ENCODE measurements at places on chromosomes 16 and 17. TPM values are rescaled to one million over a fixed set of nuclear protein-coding genes. Genes with fewer than 3 reads are reported as not detected.
A peak's percentile ranks its signal among the peaks of the same experiment; 100 is the strongest.

DNA sequence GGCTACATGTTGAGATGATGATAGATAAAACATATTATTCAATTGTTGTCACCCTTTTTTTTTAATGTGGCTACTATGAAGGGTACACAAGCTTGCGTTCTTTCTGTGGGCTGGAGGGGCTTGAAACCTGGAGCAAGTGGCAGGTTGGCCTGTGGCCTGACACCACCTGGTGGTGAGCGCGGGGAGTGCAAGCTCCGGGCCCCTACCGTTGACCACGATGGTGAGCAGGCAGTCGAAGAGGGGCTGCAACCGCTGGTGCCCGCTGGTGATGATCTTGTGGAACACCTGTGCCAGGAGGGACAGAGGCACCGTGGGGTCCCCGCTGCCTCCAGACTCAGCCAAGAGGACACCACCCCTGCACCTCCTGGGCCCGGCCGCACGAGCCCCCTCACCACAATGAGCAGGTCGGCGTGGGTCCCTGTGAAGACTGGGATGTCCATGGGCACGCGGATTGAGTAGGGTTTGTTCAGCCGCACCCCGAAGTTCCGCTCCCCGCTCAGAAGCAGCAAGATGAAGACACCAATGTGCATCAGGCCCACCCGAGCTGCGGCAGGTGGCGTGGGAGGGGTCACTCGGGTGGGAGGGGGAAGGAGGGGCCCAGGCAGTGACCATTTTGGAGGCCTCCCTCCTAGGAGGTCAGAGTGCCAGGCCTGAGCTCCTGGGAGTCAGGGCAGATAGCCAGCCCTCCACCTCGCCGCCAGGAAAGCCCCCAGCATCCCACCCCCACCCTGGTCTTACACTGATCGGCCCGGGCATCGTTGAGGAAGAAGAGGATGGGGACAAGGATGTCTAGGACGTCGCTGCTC is 14.4 kb downstream of the HID1 start:
- peak; percentile 77 for DNase-seq

GRCh38 chr17:3558603-3559269 is 1.1 kb upstream of the TRPV3 start:
- no peak for DNase-seq

DNA sequence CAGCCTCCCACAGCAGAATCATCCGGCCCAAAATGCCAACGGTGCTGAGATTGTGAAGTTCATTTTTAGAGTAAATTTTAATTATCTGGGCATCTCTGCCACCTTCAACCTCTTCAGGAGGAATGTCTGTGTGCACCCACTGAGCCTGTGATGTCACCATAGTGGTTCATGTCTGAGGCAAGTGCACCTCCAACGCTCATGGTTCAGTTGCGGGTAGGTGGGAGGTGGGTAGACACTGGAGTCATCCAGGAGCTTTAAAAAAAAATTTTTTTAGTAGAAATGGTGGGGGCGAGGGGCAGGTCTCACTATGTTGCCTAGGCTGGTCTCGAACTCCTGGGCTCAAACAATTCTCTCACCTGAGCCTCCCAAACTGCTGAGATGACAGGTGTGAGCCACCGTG is 1.9 kb downstream of the FLYWCH1 start:
- no peak for DNase-seq

DNA sequence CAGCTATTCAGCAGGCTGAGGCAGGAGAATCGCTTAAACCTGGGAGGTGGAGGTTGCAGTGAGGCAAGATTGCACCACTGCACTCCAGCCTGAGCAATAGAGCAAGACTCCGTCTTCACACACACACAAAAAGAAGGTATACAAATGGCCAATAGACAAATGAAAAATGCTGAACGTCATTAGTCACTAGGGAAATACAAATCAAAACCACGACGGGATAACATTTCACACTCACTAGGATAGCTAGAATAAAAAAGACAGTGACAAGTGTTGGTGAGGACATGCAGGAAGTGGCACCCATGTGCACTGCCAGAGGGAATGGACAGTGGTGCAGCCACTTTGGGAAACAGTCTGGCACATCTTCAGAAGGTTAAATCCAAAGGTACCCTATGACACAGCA is 172.9 kb downstream of the FTO start:
- DNase-seq = no peak

GRCh38 chr16:25366078-25366477 is 108.4 kb upstream of the ZKSCAN2 start:
- DNase-seq = no peak

GRCh38 chr16:48499923-48500381 is 110.0 kb downstream of the N4BP1 start:
- DNase-seq = peak; percentile 55

GRCh38 chr17:9080296-9080914 is 59.1 kb downstream of the NTN1 start:
- DNase-seq = no peak

GRCh38 chr16:10308305-10309193 is 77.3 kb upstream of the ATF7IP2 start:
- DNase-seq = no peak

DNA sequence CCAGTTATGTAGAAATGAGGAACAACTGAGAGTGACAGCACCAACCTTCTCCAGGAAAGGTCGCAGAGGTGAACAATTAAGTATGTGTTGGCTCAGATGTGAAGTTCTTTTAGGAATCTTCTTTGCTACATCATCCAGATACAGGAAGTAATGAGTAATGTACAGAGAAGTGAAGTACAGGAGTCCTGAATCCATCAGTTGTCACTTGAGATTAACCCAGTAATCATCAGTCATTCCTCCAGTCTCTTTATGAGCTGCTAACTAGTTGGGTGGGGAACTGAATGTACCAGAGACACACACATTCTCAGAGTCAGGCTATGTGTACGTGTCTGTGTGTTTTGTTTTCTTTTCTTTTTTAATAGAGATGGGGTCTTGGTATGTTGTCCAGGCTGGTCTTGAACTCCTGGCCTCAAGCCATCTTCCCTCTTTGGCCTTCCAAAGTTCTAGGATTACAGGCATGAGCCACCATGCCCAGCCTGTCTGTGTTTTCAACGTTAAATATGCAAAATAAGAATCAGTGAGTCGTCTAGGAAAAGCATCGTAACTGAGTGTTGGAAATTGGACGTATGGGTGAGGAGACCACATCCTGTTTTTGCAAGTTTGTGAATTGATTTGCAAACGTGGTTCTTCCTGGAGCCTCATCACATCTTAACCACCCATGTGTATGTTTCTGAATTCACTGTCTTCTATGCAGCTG is 19.9 kb downstream of the ZNF200 start:
- DNase-seq = no peak

DNA sequence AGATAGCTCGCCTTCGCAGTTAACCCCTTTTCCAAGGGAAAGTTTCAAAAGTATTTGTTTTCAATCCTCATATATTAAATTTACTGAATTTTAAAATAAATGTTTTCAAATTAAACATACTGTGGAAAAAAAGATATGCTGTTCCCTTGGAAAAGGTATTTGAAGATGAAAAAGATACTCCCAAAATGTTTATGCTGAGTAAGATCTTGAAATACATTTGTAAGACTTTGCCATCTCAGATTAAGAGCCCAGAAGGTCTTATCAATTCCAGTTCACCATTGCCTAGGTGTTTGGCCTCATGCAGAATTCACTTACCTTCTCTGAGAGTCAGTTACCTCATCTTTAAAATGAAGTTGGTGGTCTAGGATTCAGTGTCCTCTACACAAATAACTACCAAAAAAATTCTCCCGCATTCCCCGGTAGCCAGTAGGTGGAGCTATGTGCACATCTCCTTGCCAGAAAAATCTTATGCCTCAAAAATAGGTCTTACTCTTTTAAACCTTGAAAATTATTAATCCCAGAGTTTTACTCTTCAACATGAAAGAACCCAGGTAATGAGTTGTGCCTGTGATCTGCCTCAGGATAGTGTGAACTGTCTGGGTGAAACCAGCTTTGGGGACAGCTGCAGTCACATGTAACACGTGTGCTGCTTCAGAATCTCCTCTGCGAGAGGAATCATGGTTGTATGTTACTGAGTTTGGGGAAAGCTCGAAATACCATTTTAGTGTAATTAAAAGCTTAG is 178.3 kb downstream of the MRTFB start:
- DNase-seq = no peak

- DNase-seq = no peak
Observed at GRCh38 chr17:51015145-51015558, 105.5 kb downstream of the SPAG9 start.

- DNase-seq = no peak
Observed at GRCh38 chr16:259814-260253, 15.9 kb downstream of the RGS11 start.

GRCh38 chr17:565521-565920 is 149.1 kb downstream of the VPS53 start:
- DNase-seq = no peak

GRCh38 chr17:81000631-81001357 is 9.2 kb downstream of the CHMP6 start:
- peak; percentile 42 for DNase-seq

- DNase-seq = no peak
Observed at GRCh38 chr17:58370309-58370708, 18.3 kb upstream of the SUPT4H1 start.

DNA sequence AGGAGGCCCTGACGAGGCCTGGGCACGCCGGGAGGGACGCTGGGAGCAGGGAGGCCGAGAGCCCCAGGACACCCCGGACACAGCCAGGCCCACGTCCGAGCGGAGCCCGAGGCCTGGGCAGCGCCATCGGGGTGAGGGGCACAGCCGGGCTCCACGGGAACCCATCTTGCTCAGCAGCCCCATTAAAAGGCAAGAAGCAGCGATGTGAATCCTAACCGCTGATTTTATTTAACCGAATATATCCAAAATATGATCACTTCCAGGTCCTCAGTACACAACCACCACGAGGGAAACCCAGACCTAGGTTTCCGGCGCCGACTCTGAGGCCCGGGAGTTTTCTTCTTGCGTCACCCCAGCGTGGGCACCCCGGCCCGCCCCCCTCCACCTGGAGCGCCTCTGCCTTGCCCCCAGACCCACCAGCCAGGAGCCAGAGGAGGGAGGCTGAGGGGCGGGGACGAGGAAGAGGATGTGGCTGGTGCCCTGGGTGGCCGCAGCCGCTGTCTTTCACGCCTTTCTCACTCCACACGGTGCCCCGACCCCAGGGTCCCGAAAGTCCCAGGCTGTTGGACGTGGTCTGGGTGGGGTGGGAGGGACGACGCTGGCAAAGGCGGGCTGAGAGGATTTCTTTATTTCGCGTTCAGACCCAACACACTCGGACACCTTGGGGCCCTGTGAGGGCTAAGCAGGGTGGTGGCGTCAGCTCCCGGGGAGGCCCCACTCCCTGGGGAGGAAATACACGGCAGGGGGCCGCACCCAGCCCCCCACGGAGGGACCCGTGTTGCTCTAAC is 568 bp upstream of the CCDC154 start:
- DNase-seq = no peak

GRCh38 chr17:67601897-67602296 is 115.8 kb upstream of the NOL11 start:
- no peak for DNase-seq

GRCh38 chr16:79121906-79122305 is 478.6 kb downstream of the MAF start:
- DNase-seq = no peak

- no peak for DNase-seq
Observed at GRCh38 chr17:78563189-78564145, 13.7 kb downstream of the DNAH17 start.

- DNase-seq = no peak
Observed at GRCh38 chr17:29588017-29588561, 1.4 kb downstream of the GIT1 start.

GRCh38 chr16:77789085-77790008 is 983 bp downstream of the VAT1L start:
- no peak for DNase-seq

- no peak for DNase-seq
Observed at GRCh38 chr17:22090263-22090935, 398.1 kb downstream of the KCNJ18 start.

- no peak for DNase-seq
Observed at GRCh38 chr16:31277659-31278260, 18.0 kb downstream of the ITGAM start.

DNA sequence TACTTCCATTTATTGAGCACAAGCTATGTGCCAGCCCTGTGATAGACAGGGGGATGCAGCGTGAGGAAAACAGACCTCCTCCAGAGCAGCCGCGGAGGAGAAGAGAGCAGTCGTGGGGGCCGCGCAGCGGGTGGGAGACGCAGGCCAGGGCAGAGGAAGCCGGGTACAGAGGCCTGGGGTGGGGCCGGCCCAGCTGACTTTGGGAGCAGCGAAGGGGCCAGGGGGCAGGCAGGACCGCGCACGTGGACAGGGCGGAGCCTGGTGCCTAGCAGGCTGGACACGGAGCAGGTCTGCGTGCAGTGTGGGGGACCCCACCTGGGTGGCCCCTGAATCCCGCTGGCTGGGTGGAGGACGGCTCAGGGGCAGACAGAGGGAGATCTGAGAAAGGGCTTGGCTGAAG is 46.2 kb downstream of the ZFPM1 start:
- no peak for DNase-seq

- DNase-seq = no peak
Observed at GRCh38 chr16:81608523-81609209, 164.1 kb downstream of the CMIP start.

- no peak for DNase-seq
Observed at GRCh38 chr16:48011878-48012658, 143.7 kb downstream of the ABCC12 start.

DNA sequence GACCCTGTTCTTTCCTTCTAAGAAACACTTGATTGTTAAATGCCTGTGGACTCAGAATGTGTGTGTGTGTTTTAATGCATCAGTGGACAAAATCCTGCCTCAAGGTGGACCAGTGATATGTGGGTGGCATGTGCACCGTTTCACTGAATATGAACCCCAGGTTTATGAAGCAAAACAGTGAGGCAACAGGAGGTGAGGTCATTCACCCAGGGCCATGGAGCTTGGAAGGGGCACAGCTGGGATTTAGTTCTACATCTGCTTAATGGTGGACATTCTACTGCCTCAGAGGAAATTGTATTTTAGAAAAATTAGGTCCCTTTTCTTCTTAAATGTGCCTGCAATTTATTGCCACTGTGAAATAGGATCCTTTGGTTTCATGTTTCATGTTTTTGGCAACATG is 549.5 kb upstream of the EEF2KMT start:
- DNase-seq = no peak

Gene PIPOX
- 4.9 TPM for total RNA-seq

Gene CDK5RAP3
- total RNA-seq = 53.8 TPM

Gene AP1G1
- 90.9 TPM for total RNA-seq

Gene CDH5
- 6.1 TPM for total RNA-seq

Gene PCTP
- 4.9 TPM for total RNA-seq

Gene TAC4
- total RNA-seq = not detected

Gene KRTAP4-6
- not detected for total RNA-seq

Gene RFWD3
- 9.8 TPM for total RNA-seq

Gene GRAPL
- 1.2 TPM for total RNA-seq

Gene CARD14
- total RNA-seq = 0.41 TPM
